MCF 10A (cell line): ENCODE measurements at places on chromosomes 5 and 9.

- no peak for DNase-seq
Measured at GRCh38 chr5:175623088-175623487, 34.8 kb upstream of the HRH2 start.

- DNase-seq = no peak
Measured at GRCh38 chr5:177442066-177442826, 4.4 kb upstream of the PRR7 start.

DNA sequence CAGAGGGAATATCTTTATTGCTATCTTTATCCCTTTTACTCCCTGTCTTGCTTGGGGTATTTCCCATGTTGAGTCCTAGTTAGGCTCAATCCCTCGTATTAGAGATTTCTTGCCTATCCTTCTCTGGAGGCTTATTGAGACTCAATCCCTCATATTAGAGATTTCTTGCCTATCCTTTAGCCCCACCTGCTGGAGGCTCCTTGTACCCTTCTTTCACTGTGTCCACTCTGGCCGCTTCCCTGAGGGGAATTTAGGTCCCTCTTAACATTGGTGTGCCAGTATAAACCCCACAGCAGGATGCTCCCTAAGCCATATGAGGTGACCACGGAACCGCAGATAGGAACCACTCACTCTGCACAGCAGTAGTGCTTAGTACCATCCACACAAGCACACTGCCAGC lies 110.7 kb upstream of the MAMDC2 start:
- DNase-seq = peak; percentile 62

GRCh38 chr5:2094616-2094995 lies 211.9 kb upstream of the IRX4 start:
- DNase-seq = peak; percentile 24

GRCh38 chr9:82024908-82025307 lies 36.3 kb downstream of the SPATA31D1 start:
- no peak for DNase-seq

DNA sequence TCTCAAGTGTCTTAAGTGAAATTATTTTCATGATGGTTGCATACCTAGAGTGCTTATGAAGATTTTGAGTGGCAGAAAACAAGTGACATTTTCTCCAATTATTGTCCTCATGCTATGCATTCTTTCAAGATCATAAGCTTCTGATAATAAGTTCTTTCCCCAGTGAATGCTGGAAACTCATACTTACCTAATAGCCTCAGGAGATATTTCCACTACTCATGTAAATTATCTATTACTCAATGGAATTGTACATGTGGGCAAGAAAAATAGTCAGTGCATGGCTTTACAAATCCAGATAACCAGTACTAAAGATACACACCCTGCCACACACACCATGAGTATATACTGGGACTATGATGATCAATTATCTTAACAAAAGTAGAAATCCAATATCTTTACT lies 1219.4 kb upstream of the C9orf72 start:
- no peak for DNase-seq

DNA sequence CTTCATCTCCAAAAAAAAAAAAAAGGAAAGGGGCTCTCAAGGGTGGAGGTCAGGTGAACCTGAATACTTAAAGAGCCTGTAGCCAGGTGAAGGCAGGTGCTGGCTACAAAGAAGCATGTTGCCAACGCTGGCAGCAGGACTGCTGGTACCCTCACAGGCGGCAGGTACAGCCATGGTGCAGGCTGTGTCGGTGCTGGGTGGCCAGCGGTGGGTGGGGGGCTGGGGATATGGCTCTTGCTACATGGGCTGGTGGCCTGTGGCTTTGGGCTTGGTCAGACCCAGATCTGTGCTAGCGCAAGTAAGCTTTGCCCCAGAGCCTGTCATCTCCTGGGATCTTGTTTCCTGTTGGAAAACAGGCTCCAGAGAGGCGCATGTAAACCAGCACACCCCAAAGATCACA lies 86.3 kb upstream of the PHYKPL start:
- no peak for DNase-seq

GRCh38 chr5:33684496-33685159 lies 207.2 kb downstream of the ADAMTS12 start:
- DNase-seq = no peak
